ENCODE measurements at places on chromosomes 3 and 15.

DNA sequence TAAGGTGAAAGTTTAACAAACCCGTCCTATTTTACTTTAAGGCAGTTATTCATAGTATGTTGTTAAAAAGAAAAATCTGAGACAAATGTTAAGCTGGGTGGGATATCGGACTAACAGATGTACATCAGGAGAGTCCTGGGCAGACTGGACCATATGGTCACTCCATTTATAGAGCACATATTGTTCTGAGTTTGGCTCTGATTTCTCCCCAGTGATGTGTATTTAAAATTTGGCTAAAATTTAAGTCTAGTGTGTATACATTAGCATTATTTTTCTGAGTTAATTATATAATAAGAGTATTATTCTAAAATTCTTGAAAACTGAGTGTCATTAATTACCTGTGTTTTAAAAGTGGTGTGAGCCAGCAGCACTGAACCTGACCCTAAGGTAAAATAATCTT is 6.1 kb downstream of the GMPS start:
- DNase-seq = no peak

DNA sequence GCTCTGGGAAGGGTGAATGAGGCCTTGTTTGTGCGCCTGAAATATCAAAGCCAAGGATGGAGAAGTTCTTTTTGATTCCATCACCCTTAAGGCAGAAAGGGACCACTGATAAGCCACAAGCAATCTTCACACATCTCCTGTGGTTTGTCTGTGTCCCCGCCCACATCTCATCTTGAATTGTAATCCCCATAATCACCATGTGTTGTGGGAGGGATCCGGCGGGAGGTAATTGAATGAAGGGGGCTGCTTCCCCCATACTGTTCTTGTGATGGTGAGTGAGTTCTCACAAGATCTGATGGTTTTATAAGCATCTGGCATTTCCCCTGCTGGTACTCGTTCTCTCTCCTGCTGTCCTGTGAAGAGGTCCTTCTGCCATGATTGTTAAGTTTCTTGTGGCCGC is 329.6 kb upstream of the RGMA start:
- no peak for DNase-seq

- no peak for DNase-seq
Measured at GRCh38 chr15:77025083-77025901, 30.4 kb downstream of the PSTPIP1 start.

- DNase-seq = no peak
Measured at GRCh38 chr3:114299421-114299820, 5.6 kb downstream of the TIGIT start.

DNA sequence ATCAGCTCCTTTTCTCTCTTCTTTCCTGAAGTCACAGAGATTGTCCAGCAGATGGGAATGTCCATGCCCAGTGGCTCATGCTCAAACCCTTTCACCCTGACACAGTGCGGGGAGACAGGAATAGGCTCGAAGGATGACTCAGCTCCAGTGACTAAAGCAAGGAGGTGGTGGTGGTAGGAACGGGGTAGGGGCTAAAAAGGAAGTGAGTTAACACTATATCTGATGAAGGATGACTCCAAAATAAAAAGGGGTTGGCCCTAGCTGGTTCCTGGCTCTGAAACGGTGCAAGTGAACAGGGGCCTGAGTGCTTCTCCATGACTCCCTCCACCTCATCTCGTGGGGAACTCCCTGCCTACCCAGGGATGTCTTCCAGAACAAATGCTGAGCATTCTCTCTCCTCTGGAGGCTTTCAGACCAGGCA is 167.4 kb upstream of the LPP start:
- no peak for DNase-seq

DNA sequence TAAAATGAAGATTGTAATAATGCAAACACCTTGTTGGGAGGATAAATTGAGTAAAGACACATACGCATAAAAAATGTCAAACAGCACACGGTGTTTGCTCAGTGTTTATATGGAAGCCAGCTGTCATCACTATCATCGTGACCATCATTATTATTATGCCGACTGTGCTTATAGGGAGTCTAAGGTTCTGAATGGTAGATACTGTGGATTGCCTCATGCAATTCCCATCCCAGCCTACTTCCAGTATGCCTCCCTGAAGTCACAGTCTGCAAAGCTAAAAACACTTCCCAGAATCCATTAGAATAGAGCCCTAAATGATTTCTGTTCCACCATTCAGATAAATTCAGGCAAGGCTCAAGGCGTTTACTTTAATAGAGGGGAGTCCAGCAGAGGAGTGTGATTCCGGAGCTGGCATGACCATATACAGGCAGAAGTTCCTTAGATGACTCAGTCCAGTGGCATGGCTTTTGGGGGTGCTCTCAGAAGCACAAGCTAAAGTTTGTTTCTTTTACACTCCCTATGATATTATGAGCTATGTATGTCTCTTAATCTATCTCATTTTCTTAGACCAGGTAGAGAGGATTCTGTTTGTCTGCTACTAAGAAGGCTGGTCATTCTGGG is 148.7 kb downstream of the MEX3B start:
- DNase-seq = no peak

- DNase-seq = no peak
Measured at GRCh38 chr3:147403511-147403910, 2.8 kb downstream of the ZIC4 start.

GRCh38 chr3:137768361-137769321 is 4.5 kb downstream of the SOX14 start:
- no peak for DNase-seq

- DNase-seq = no peak
Measured at GRCh38 chr15:62472616-62473299, 307.7 kb upstream of the C2CD4B start.

DNA sequence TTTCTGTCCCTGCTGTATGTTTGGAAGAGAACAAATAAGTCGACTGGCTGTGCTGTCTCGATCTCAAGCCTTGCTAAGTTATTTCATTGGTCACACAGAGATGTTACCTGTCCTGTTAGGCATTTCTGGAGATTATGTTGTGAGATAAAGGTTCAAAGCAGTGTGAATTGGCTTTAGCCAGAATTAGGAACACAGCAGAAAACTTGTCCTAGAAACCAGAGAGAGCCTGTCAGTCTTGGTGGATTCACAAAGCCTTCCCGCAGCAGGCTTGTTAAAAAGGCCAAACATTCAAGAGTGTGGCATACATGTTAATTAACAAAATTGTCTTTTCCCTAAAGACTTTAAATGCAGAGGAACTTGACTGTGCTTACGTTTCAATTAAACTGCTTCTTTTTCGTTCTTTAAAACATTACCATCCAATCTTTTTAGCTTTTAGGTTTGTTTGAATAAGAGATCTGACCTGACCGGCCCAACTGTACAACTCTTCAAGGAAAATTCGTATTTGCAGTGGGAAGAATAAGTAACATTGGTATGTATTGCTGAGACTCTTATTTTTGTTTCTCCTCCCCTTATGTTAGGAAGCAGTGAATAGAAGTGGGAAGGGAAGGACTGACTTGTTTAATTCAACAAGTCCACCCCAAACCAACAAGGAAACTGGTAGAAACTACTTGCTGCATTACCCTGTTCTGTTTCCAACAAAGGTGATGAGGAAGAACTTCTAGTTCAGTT is 25.2 kb downstream of the ABHD2 start:
- DNase-seq = no peak

DNA sequence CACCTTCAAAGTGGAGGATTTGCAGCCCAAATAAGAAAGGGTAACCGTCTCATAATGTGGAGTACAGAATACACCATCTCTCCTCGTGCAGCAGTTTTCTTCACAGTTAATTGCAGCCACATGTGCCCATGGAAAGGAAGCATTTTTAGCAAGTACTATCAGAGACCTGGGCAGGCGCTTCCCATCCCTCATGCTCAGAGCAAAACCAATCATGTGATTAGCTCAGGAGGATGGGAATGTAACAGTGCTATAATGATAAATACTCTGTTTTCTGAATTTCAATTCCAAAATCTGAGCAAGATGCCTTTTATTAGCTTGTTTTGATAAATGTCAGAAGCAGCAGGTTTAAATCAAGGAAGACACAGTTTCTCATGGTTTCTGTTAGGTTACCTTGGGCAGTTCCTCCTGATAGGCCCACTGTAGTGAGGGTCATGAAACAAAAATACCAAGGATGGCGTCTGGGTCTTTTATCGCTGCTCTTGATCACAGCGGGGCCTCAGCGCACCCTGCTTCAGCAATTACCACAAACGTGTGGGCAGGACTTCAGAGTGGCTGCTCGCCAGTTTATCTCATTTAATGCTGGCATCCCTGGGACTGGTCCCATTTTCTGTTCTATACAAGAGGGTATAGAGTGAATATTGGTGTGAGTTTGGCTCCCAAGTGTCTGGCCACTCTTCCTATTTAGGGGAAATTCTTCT is 92.6 kb upstream of the VGLL4 start:
- DNase-seq = no peak

DNA sequence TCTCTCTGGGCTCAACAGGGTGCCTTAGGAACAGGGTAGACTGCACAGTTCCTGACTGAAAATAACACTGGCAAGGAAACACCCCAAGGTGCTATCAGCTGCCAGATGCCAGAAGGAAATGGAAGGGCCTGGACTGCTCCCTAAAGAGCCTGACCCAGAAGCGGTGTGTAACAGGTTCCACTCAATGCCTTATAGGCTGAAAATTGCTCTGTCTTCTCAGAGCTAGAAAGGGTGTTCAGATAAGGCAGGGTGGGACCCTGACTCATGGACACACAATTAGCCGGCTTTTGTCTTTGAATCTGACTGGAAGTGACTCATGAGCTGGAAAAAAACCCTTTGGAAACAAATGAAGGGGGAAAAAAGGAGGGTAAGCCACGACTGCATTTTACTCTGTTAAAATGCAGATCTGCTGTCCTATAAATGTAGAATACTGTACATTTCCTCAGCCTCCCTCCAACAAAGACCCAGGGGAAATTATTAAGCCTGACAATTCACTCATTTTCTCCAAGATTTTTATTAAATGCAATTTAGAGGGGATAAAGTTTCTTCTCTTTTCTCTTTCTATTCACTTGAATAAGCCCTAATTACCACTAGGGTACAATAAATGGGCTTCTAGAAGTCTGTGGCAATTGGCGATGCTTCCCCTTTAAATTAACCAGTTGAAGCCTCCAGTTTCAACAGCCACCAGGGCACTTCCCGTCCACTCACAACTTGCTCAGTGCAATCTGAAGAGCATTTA is 160.2 kb upstream of the TBL1XR1 start:
- no peak for DNase-seq

- no peak for DNase-seq
Measured at GRCh38 chr3:120820748-120821147, 78.2 kb downstream of the GTF2E1 start.

DNA sequence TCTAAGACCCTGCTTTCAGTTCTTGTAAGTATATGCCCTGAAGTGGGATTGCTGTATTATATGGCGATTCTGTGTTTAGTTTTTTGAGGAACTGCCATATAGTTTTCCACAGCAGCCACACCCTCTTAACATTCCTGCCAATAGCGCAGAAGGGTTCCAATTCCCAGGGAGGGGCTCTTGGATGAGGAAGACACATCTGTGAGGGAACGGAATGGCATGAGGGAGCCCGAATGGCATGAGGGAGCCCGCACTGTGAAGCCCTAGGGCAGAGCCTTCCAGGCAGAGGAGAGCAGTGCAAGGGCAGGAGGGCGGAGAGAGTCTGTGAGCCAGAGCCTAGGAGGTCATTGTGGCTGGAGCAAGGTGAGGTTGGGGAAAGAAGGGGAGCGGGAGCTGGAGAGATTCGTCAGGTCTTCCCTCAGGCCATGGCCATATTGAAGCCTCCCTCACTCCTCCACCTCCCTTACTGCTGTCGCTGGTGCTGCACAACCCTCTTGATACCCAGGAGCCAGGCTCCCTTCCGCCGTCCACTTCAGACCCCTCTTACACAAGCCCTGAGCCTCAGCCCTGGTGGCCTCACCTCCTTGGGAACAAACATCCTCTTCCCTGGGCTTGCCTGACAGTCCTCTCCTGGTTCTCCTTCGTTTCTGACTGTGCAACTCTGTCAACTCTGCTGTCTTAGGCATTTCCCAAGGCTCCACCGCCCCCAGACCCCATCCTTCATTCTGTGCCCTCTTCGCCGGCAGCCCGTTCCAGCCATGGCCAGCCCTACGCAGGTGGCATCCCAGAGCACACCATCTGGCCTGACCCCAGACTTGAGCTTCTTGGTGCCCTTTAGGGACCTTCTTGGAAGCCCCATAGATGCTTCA is 51.4 kb downstream of the FGD5 start:
- DNase-seq = no peak
